RKO (cell line): ENCODE measurements at places on chromosomes 16 and 17.

DNA sequence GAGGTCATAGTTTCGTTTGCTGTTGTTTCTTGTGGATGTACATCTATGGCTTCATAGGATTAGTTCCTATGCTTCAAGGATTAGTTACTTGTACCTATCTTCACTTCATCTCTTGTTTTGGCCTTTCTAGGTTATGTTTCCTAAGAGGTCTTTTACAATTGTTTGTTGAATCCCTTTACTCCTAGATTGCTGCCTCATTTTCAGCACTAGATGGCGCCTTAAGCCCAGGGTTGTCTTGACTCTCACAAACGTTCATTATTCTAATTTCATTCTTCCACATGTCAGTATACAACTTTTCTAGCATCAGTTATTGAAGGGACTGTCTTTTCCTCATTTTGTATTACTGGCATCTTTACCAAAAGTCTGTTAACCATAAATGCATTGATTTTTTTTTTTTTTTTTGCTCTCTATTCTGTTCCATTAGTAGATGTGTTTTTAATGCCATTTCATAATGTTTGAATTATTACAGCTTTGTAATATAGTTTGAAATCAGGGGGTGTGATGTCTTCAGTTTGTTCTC lies 45.0 kb upstream of the NACA2 start:
- peak; percentile 67 for DNase-seq

DNA sequence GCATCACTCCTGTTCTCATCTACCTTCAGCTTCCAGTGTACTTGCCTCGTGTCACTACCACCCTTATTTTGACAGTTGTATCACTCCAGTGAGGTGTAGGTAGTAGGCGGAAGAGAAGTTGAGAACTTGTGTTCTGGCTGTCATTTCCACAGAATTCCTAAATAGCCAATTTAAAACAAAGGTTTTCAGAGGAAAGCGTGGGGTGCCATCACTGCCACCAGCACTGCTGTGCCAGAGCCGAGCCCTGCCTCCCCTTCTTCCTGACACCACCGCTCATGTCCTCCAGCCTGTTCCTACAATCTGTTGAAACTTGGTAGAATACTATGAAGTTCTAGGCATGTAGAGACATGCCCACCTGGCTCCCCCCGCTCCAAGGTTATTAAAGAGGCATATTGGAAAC lies 215.8 kb downstream of the TANC2 start:
- DNase-seq: no peak

GRCh38 chr16:2487903-2488531 lies 13.1 kb downstream of the TBC1D24 start:
- DNase-seq: no peak

DNA sequence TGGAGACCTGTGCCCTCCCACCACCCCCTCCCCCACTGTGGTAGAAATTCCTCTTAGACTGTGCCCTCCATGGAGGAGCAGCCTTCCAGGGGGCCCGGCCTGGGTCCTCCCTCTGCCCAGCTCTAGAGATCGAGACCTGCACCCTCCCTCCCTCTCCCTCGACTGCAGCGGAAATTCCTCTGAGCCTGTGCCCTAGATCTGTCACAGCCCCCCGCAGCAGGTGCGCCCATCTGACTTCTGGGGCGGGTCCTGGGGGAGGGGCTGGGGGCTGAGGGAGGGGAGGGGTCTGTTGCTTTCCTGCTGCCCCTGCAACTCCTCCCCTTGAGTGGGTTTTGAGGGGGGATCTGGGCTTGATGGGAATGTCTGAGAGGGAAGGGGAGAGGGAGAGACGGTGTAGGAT lies 177.8 kb upstream of the GSE1 start:
- DNase-seq: no peak

DNA sequence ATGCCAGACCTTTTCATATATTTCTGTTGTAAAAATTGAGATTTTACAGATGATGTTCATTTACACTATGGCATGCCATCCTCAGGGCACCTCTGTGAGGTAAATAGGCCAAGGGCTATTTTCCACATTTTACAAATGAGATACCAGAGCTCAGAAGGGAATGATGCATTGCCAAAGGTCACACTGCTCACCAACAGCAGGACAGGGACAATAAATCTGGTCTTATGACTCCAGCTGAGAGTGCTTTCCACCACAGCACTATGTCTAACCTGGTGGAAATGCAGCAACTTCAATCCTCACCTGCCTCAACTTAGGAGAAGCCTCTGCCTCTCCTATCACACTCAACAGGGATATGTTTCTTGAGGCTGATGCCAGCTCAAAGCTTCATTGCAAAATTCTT lies 40.6 kb downstream of the GRIN2A start:
- DNase-seq: no peak

- DNase-seq: no peak
These were observed 38.5 kb downstream of the CHD9 start for GRCh38 chr16:53093162-53093744.

GRCh38 chr17:81434072-81434471 lies 38.8 kb downstream of the BAHCC1 start:
- DNase-seq: no peak

- DNase-seq: no peak
These were observed 11.1 kb downstream of the NACA2 start for GRCh38 chr17:61579961-61580360.

DNA sequence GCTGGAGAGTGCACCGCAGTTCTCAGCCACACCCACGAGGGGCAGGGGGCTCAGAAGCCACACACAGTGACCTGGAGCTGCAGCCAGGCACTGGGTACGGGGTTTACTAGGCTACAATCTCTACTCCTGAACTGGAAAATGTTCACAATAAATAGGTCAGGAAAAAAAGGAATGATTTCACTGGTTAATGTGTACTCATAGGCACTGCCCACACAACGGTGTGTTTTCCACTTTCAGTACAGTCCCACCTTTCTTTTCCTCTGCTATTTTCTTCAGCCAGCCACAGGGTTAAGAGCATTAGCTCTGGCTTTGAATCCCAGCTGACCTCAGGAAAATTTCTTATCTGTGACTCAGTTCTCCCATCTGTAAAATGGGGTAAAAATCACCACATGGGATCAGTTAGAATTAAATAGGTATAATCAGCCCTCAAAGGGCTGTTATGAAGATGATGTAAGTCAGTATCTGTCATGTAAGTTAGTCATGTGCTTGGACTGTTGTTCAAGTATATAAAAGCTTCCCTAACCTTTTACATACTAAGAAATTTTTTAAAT lies 35.7 kb downstream of the ZCCHC14 start:
- peak; percentile 58 for DNase-seq

DNA sequence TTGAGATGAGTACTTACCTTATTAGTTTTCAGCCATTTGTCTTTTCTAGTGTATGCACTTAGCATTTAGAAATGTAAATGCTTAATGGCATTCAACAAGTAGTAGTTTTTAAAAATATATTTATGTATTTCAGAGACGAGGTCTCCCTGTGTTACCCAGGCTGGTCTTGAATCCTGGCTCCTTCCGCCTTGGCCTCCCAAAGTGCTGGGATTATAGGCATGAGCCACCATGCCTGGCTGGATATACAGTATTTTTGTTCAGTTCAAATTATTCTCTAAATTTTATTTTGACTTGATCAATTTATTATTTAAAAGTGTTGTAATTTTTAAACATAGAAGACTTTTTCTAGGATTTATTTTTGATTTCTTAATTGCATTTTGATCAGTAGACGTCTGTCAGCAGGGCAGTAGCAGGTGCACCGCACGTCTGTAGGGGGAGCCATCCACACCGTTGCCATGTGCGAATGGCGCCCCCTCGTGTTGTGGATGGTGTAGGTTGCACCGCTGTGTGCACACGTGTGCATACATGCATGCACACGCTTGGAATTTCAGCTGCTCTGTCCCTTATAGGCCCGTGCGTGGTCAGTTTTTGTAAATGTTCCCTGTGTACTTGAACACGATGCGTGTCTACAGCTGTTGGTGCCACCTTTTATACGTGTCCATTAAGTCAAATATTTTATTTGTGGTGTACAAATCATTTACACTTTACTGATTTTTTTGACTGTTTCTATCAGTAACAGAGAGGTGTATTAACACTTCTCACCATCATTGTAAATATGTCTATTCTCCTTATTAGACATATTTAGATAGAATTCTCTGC lies 30.6 kb downstream of the RPTOR start:
- peak; percentile 91 for DNase-seq

DNA sequence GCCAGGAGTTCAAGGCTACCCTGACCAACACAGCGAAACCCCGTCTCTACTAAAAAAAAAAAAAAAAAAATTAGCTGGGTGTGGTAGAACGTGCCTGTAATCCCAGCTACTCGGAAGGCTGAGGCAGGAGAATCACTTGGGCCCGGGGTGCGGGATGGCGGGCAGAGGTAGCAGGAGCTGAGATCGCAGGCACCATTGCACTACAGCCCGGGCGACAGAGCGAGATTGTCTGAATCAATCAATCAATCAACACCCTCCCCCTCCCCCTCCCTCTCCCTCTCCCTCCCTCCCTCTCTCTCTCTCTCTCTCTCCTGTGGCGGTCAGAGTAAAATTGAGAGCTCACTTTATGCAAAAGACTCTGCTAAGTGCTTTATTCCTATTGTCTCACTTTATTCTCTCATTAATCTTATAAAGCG lies 1.2 kb downstream of the HSDL1 start:
- DNase-seq: no peak

GRCh38 chr17:144936-145670 lies 7.7 kb downstream of the SCGB1C2 start:
- no peak for DNase-seq

DNA sequence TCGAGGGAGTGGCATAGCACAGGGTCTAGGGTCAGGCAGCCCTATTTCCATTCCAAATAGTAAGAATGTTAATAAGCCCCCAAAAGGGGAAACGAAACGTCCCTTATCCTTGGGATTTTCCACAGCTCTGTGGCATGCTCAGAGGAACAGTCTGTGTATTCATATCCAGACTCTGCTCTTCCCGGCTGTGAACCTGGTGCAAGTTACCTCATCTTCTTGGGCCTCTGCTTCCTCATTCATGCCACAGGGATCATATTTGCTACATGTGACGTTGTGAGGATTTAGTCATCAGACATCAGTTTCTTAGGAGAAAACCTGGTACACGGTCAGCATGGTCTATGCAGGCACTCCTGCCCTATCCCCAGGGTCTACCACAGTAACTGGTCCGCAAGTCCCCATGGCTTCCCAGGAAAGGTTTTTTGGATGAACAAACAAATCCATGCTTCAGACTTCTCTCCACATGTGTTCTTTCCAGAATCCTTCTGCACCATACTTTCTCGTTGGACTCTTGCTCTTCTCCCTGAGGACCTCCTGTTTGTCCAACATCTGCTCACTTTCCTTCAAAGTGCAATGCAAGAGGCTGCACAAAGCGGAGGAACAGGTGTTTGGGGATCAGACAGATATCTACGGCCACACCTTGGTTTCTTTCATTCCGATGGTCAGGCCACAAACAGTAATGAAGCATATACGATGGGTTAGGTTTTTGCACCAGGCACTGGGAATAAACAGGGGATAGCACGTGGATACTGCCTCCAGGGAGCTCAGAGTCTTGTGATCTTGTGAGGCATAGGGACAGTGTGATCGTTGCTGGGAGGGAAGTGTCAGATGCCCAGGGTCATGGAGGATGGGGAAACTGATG lies 17.7 kb downstream of the GLP2R start:
- no peak for DNase-seq

DNA sequence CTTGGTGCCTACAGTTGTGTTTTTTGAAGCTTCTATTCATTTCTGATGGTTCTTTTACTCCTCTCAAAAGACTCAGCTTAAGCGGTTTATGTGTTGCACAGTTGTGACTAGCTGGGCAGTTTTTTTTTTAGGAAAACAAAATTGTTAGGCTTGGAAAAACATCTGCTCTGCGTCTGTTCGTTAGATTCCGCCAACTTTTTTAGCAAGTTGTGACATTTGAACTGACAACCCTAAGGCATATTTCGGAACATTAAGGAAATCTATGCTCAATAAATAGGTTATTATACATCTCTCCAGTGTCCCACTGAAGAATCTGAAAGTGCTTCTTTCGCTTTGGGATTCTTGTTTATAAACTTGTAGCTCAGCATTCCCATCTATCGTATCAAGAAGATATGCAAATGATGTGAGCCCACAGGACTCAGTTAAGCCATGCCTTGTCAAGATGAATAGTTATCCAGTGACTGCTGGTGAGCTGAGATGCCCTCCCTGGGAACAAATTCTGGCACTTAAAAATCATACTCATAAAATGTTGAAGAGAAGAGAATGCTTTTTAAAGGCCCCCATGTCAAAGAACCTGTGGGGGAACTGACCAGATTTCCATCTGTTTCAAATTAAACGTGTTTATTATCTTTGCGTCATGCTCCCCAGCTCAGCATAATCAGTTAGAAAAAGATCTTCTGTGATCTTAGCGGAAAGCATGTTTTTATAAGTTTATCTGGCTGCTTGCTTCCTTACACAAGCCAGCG lies 109.0 kb upstream of the FAM20A start:
- DNase-seq: no peak

- DNase-seq: no peak
These were observed 344 bp upstream of the SEPTIN12 start for GRCh38 chr16:4788489-4788889.

DNA sequence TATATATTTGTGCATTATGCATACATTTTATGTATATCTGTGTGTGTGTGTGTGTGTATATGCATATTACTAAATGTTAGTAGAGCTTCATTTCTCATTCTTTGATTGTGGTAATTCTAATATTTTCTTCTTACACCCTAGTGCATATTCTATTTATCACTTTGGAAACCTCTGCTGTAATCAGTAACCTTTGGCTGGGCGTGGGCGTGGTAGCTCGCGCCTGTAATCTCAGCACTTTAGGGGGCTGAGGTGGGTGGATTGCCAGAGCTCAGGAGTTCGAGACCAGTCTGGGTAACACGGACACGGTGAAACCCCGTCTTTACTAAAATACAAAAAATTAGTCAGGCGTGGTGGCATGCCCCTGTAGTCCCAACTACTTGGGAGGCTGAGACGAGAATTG lies 26.9 kb downstream of the CPSF4L start:
- no peak for DNase-seq

DNA sequence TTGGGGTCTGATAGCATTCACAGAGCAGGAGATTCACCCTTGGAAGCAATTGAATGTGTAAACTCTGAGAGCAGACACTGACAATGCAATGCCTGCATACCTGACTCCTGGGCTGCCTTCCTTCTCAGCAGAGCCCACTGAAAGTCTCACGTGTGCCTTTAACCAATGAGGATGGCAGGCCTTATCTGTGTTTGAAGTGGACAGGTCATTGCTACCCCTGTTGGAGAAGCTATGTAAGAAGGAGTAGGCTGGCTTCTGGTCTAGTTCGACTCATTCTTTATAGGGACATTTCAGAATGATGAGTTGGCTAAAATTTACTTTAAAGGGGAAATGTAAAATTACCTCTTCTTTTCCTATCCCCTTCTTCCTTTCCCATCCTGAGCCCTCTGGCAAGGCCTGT lies 446.3 kb downstream of the SLC39A11 start:
- no peak for DNase-seq

DNA sequence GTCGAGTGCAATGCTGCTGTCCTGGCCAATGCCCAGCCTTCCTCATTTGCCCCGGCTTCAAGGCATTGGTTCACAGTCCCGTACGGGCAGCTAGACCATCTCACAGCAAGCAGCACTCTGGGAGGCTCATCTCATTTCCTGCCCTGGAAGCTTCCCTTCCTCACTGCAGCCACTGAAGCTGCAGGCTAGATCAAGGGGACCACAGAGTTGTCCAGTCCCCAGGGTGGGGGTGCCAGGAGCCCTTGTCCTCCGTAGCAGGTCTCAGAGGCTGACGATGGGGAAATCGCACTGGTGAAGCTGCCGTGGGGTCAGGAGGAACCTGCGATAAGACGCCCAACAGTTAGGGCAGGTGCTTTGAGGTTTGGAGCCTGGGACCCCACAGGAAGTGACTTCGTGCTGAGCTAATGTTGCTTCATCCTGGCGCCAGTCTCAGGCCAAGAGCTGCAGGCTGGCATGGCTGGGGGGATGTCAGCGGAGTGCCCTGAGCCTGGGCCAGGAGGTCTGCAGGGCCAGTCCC lies at the start of gene SPNS3:
TSS of gene SPNS3 (plus strand) at position 426 of the 517 bp plus-strand sequence. CDS start at position 454, 28 bp downstream.
- no peak for DNase-seq

- no peak for DNase-seq
These were observed 2.4 kb downstream of the NUP93 start for GRCh38 chr16:56732366-56732765.
